NK-92 treated with Interleukin-12 subunit alpha and Interleukin-12 subunit beta, amount 100 ng/mL, for 24 hours (cell line): ENCODE measurements at places on chromosomes 16 and 17.

DNA sequence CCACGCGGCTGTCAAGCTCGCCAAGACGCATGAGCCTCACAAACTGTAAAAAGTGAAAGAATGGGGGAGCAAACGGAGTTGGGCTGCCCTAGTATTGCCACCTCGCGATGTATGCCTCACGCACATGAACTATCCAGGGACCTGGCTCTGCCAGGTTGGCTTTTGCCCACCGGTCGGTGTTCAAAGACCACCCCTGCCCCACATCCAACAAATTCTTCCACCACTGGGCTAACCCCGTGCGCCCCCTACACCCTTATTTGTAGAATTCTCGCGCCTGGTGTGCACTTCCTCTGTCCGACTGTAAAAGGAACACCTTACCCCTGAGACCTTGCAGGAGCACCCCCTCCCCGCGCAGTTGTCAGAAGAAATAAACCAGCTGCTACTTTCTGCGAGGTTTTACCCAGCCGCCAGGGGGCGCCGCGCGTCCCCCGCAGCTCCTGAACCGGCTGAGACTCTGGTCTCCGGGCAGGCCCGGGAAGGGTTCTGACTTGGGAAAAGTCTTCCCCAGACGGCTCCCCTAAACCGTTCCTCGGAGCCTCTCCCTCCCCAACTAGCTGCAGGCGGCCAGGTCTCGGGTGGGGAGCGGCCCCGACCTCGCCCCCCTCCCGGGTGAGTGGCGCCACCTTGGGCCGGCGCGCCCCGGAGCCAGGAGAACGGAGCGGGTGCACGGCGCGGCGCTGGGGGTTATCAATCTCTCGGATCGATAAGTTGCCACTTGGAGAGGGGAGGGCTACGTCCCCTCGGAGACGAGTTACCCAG is 1.7 kb upstream of the ZNF423 start:
- DNase-seq = no peak

DNA sequence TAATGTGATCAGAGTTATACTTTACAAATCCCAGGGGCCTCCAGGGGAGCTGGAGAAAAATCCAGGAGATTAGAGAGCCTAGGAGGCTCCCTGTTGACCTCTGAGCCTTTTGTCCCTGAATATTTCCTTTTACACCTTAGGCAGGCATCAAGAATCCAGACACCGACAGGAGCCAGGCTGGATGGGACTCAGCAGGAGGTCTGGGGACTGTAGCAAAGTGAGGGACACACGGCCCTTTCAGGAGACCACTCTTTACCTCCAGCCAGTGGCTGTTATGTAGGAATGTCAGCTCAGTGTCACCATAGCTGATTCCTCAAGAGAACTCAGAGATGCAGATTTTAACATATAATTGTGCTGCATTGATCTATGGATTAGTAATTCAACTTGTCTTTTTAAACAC is 198.4 kb downstream of the SHISA9 start:
- DNase-seq = no peak

GRCh38 chr17:51873302-51873701 is 285.2 kb downstream of the CA10 start:
- DNase-seq = no peak

DNA sequence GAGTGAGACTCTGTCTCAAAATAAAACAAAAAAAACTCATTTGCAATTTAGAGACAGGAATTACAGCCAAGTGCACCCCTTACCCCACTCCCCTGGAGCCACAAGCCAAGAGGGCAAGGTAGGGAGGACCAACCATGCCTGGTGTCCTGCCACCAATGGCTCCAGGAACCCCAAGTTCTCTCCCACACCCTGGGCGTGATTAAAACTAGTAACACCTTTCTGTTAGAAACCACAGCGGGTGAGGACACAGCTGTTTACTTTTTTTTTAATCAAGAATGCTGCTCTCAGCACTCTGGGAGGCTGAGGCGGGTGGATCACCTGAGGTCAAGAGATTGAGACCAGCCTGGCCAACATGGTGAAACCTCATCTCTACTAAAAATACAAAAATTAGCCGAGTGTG is 38.1 kb downstream of the ANKRD11 start:
- DNase-seq = no peak

DNA sequence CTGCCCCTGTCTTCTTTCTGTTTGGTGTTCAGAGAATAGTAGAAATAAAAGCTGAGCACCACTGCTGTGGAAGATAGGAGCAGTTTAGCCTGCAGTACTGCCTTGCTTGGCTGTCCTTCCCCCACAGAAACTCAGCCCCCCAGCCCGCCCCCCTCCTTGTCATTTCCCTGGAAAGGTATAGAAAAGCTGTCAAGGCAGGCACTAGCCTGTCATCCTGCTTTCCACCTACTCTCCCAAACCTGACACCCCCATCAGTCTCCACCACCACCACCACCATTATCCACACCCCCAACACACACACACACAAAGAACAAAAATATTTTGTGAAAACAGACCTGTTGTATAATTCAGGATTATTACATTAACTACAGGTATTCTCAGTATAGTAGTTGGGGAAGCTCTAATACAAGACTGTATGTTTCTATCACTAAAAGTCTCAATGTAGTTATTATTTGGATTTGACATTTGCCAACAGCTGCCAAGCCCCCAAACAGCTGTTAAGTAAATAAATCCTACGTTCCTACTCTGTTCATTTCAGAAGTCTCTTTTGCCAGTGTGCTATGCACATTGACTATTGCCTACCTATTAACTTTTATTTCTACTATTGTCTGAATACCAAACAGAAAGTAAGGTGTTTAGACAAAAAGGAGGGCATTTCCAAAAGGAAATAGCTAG is 128.8 kb downstream of the CYB561 start:
- DNase-seq = no peak

DNA sequence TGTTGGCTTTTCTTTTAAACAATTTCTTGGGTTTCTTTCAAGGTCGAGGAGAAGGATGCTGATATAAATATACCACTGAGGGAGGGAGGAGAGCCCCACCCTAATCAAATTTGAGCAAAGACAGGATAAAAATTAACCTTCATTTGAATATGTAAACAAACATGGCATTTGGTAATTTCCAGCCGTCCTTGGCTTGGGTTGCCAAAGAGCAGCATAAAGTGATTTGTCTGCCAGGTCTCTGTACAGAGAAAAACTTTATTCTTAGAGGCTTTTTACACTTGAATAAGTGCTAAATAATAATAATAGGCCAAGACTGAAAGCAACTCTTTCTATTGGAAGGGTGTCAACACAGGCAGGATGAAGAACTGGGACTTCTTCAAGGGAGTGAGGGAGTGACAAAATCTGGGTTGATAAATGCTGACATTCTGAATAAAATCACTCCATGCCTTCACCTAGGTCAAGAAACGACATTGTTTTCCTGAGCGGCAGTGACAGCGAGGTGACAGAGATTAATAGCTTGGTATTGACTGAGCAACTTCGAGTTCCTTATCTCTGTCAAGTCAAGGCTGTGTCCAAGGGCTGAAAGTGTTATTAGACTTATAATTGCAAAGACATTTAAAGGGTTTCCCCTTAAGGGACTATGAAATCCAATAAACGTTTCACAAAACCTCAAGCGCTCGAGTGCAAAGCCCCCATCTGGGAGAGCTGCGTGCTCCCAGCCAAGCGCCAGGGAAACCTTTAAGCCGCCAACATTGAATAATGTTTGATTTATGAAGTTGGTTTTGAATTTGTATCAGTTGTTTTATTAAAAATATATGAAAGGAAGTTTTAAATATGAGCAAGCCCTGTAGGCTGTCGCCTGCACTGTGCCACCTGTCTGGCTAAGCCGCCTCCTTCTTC is 269.5 kb upstream of the N4BP1 start:
- DNase-seq = no peak

GRCh38 chr16:59697236-59697635 is 963.1 kb upstream of the GOT2 start:
- no peak for DNase-seq

DNA sequence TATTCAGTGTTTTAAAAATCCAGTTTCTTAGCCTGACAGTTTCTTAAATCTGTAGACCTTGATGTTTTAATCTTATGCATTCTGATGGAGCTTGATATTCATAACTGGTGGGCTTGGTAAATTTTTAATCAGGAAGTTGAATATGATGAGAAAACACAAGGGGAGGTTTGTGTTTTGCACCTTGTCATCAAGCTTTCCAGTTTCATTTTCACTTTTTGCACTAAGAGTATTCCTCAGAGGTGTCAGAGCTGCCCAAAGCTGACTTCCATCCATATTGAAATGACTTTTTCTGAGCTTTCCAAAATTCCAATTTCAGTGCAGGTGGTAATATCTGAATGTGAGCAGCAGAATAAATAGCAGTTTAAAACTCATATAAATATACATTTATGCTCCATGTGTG is 555.0 kb upstream of the RBFOX1 start:
- no peak for DNase-seq

- DNase-seq = no peak
These were observed 561 bp downstream of the ZNF423 start for GRCh38 chr16:49855280-49855821.

DNA sequence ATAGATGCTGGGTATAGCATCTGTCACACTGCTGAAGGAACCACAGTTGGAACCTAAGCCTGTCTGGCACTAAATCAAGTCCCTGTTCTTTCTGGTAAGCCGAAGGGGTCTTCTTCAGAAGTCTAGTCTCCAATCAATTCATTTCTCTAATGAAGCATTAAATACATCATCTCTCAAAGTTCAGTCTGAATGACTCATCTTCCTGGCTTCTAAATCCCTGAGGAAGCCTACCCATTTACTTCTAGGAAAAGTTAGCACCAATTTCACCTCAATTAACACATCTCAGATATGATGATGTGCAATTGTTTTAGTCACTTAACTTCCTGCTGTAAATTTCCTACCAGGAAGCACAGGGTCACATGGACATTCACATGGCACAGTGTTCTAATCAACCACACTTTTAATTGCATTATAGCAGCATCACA is 49.9 kb downstream of the TEX14 start:
- DNase-seq = no peak

GRCh38 chr17:75645501-75645888 is 12.3 kb downstream of the SMIM5 start:
- no peak for DNase-seq

DNA sequence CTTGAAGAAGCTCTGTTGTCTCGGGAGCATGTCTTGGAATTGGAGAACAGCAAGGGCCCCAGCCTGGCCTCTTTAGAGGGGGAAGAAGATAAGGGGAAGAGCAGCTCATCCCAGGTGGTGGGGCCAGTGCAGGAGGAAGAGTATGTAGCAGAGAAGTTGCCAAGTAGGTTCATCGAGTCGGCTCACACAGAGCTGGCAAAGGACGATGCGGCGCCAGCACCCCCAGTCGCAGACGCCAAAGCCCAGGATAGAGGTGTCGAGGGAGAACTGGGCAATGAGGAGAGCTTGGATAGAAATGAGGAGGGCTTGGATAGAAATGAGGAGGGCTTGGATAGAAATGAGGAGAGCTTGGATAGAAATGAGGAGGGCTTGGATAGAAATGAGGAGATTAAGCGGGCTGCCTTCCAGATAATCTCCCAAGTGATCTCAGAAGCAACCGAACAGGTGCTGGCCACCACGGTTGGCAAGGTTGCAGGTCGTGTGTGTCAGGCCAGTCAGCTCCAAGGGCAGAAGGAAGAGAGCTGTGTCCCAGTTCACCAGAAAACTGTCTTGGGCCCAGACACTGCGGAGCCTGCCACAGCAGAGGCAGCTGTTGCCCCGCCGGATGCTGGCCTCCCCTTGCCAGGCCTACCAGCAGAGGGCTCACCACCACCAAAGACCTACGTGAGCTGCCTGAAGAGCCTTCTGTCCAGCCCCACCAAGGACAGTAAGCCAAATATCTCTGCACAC is 21.2 kb downstream of the AKAP1 start:
- no peak for DNase-seq

DNA sequence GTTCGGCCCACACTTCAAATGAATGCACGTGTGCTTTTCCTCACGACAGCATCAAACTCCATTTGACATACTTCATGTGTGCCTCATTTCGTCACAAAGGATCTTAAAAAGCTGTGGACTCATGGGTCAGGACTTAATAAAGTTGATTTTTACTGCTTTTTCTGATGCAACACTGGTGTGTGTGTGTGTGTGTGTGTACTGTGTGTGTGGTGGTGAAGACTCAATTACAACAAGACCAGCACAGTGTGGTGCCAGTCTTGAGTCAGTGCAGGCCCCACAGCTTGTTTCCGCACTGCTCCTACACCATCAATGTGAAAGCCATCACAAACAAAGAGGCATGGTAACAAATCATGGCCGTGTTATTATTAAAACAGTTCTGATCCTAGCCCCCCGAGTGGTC is 17.7 kb downstream of the CDIP1 start:
- DNase-seq = no peak

DNA sequence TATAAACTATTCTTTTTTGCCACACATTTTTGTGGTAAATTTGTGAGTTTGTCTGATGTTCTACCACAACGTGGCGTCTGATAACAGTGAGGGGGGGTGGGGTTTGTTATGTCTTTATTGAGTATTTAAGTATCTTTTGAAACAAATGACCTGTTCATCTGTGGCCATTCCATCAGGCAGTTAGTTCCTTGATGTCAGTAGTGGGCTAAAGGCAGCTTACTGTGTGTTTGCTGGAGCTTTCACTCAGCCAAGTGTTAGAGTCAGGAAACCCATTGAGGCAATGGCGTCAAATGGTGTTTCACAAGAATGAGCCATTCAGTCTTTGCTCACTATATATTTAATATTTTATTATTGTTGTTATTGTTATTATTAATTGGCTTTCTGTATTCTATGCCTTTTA is 28.0 kb downstream of the NQO1 start:
- DNase-seq = no peak

DNA sequence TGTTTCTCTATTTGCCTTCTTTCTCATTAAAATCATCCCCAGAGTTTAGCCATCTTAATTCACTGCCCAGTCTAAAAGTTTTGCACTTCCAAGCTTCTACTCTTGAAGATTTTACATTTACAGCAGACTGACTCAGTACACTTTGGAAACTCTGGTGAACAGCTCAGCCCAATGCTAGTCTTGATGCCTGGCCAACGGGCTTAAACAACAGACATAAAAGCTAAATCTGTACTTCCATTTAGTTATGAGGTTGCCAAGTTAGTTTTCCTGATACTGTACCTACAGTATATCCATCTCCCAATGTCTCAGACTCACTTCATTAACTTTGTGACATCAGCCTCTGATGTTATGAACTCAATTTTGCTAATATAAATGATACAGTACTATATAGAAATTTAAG is 891.8 kb upstream of the SOX9 start:
- DNase-seq = no peak

DNA sequence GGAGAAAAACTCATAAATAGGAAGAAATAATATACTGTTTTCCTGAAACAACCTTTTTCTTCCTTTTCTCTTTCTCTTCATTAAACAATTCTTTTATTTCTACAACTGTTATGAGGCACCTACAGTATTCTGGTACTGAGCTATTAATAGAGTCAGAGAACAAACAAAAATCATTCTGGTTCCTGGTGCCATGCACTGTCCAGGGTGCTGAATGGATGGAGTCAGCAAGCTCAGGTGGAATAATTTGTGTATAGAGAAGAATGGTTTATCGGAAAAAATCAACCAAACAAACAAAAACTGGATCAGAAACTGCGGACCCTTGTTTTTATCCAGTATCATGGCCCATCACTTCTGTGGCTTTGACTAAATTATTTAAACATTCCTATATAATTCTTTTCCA is 430.3 kb upstream of the GOT2 start:
- no peak for DNase-seq

- no peak for DNase-seq
These were observed 756 bp downstream of the KLHL11 start for GRCh38 chr17:41864498-41864835.

GRCh38 chr16:66127459-66128370 is 238.8 kb upstream of the CDH5 start:
- no peak for DNase-seq
